ENCODE measurements at places on chromosomes 2 and 18. TPM values are rescaled to one million over a fixed set of nuclear protein-coding genes. Genes with fewer than 3 reads are reported as not detected.

ICOS gene
- total RNA-seq: not detected

DNA sequence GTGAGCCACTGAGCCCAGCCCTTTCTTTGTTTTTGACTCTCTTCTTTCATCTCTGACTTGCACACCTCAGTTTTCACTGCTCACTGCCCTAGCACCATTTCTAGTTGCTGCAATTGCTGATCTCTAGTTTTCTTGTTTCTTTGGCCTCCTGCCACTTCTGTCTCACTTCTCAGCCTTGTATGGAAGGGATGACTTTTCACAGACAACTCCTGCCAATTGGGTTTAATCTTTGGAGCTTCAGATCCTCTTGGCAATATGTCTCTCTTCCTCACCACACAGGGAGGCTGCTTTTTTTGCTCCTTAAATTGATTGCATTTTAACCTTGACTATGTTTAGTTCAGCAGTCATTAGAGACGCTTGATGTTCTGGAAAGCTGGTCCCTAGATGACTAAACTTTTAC is 323.1 kb downstream of the CTNNA2 start:
- DNase-seq: no peak

DNA sequence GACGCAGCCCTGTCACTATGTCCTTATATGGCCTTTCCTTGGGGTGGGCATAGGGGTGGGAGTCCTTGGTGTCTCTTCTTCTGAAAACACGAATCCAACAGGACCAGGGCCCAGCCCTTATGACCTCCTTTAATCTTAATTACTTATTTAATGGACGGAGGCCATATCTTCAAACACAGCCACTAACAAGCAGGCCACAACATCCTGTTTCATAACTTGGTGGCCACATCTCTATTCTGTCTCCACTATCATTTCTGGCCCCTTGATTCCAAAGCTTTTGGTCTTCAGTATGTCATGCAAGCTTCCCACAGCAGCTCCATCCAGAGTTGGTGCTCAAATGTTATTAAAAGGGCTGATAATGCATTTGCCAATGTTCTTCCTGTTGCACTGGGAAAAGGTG is 287.3 kb upstream of the SMIM21 start:
- DNase-seq: no peak

SIX3 gene
- total RNA-seq: not detected

DNER gene
- 21.5 TPM for total RNA-seq

Measured in M059J (cell line).